Esophagus squamous epithelium (tissue), 5 donors: ENCODE measurements at places on chromosomes 7 and 10.

GRCh38 chr10:73159038-73159648 lies 8.7 kb downstream of the ECD start:
- H3K4me3 ChIP-seq: no peak overlapping the region
- no peaks in the 10 kb centered on the region for H3K27me3 ChIP-seq
- no peak overlapping the region for H3K27ac ChIP-seq
- peaks cover 94% of the 10 kb centered on the region for H3K36me3 ChIP-seq

DNA sequence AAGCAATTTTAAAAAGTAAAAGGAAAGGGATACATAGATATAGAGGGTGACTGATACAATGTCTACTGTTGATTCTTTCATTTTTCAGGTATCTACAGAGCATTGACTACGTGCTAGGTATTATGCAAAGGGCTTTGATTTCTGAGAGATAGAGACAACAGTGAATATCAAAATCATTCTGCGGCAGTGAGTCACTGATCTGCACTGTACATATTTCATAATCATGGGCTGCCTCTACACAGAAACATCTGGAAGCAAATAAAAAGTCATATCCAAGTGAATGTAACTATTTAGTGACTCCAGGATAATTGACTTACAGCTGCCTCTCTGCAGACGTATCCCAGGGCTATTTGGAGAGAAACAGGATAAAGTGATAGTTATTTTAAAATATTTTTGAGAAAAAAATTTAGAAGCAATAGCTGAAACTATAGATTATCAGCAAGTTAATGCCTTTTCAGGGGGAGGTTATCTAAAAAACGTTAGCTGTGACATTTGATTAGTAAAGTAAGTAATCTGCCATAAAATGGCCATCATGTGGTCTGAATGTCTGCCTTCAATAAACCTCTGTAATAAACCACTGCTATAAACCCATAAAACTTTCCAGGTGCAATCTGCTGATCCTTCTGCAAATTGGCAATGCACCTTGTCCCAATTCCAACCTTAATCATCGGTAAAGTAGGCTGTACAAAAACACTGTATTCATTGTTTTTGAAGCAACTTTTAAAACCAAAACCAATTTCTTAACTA lies 43.7 kb downstream of the CPXM2 start:
- H3K4me1 ChIP-seq: peaks cover 23% of the 10 kb centered on the region
- no peak for DNase-seq
- H3K36me3 ChIP-seq: no peaks in the 10 kb centered on the region
- no peaks in the 10 kb centered on the region for H3K27me3 ChIP-seq

DNA sequence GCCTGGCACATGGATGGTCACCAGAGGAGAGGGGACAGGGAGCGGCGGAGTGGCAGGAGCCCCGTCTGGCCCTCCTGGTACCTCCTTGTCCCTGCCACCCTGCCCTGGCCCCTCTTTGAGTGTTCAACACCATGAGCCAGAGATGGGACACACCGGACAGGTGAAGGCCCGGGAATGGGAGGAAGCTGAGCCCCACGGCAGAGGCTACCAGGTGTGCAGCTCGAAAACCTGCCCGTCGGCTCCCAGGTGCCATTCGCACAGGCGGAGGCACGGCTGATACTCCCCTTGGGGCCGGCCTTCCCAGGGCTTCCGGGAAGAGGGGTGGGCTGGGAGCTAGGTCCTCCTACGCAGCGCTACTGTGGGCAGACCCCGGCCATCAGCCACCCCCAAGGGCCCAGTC lies 44.1 kb downstream of the TNRC18 start:
- peaks cover 38% of the 10 kb centered on the region for H3K4me1 ChIP-seq
- no peak for DNase-seq
- H3K27me3 ChIP-seq: no peaks in the 10 kb centered on the region
- no peak overlapping the region for H3K27ac ChIP-seq

- no peak overlapping the region for H3K4me3 ChIP-seq
- H3K27ac ChIP-seq: no peak overlapping the region
- no peak for DNase-seq
- H3K27me3 ChIP-seq: no peaks in the 10 kb centered on the region
- no peaks in the 10 kb centered on the region for H3K4me1 ChIP-seq
These were observed 127.9 kb upstream of the PRSS58 start for GRCh38 chr7:142385491-142386340.

DNA sequence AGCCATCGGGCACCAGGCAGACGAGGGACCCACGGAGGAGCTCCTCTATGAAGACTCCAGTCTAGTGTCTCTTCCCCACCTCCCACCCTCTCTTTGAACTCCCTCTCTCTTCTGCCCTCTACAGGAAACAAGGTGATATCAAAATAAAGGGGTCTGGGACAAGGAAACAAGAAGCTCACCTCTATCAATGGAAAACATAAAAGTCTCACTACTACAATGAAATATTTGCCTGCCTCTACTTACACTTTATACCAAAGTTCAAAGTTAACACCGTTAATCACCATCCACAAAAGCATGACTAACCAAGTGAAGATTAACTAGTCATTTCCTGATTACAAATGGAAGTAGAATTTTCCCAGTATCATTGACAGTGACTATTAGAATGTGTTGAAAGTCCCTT lies 82.2 kb downstream of the PARD3 start:
- no peak overlapping the region for H3K4me3 ChIP-seq
- H3K36me3 ChIP-seq: no peaks in the 10 kb centered on the region
- peaks cover 46% of the 10 kb centered on the region for H3K4me1 ChIP-seq
- peak overlapping the region; percentile 67 for H3K27ac ChIP-seq
- no peaks in the 10 kb centered on the region for H3K27me3 ChIP-seq

- no peak for DNase-seq
- no peaks in the 10 kb centered on the region for H3K4me1 ChIP-seq
- no peak overlapping the region for H3K4me3 ChIP-seq
- H3K36me3 ChIP-seq: no peaks in the 10 kb centered on the region
These were observed 113.9 kb upstream of the PRR15 start for GRCh38 chr7:29449569-29450260.

DNA sequence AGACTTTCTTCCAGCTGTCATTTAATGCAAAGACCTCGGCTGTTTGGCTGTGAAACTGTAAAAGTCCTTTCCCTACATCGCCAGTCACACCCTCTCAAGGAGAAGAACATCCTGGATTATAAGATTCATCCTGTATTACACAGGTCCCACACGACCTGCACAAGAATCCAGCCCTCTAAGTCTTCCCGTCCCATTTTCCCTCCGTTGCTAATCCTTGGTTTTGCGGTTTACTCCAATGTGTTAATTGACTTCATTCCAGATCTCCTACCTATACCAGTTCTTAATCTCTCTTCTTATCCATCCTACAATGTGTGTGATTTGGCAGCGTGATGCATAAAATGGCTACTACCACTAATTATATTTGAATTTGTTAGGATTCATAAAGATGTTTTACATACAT lies 110.4 kb downstream of the COL28A1 start:
- no peaks in the 10 kb centered on the region for H3K4me1 ChIP-seq
- H3K27me3 ChIP-seq: no peaks in the 10 kb centered on the region
- H3K27ac ChIP-seq: no peak overlapping the region
- no peak overlapping the region for H3K4me3 ChIP-seq
- H3K36me3 ChIP-seq: no peaks in the 10 kb centered on the region
- DNase-seq: no peak

DNA sequence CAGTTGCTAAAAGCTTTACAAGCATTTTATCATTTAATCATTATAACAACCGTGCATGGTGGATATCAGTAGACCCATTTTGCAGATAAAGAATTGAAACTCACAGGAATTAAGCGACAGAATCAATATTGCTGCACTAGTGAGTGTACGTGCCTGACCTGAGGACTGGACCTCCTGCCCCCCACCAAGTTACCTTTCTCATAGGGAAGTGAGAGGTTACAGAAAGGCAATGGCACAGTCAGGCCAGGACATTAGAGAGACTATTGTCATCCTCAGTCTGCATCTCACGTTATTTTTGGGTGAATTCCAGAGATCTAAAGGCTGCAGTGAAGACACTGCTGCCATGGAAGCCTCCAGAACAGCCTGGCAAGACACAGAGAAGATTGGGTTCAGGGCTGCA lies 80.9 kb downstream of the WDFY4 start:
- no peak for DNase-seq
- no peaks in the 10 kb centered on the region for H3K4me1 ChIP-seq
- no peaks in the 10 kb centered on the region for H3K27me3 ChIP-seq
- no peak overlapping the region for H3K4me3 ChIP-seq
- H3K36me3 ChIP-seq: no peaks in the 10 kb centered on the region

DNA sequence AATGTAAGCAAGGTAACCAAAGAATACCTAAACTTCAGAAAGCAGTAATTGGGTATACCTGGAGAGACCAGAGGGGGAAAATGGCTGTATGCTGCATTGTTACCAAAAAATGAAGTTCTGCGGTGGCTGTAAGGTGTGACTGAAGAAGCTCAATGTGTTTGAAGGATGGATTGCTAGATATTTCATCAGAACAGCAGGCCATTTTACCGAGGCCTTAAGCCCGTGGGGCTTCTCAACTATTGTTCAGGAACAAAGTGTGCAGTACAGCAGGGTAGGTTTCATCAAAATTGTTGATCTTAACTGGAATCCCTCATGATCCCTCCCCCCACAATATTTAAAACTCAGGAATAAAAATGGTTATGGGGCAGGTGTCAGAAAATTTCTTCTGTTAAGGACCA lies 204.0 kb upstream of the GHITM start:
- H3K27me3 ChIP-seq: no peaks in the 10 kb centered on the region
- DNase-seq: no peak
- H3K27ac ChIP-seq: no peak overlapping the region
- H3K36me3 ChIP-seq: no peaks in the 10 kb centered on the region
- no peaks in the 10 kb centered on the region for H3K4me1 ChIP-seq
- no peak overlapping the region for H3K4me3 ChIP-seq

DNA sequence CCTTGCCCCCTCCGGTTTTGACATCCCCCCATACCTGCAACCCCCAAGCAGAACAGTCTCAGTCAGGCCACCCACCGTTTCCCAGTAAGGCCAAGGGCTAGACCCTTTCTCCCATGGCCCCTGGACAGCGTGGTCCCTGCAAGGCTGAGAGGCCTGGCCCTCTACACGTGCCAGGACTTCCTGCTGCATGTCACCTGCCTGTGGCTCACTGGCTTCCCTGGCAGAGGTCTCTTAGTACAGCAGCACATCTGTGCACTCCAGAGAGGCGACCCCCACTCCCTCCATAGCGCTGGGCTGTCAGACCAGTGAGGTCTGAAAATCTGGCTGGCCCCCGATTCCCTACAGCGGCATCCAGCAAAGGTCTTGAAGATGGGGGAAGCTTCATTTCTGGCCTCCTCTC lies 26.4 kb upstream of the JAKMIP3 start:
- peaks cover 94% of the 10 kb centered on the region for H3K27me3 ChIP-seq
- no peak overlapping the region for H3K27ac ChIP-seq

- H3K4me1 ChIP-seq: no peaks in the 10 kb centered on the region
- no peaks in the 10 kb centered on the region for H3K27me3 ChIP-seq
- H3K36me3 ChIP-seq: peaks cover 11% of the 10 kb centered on the region
- DNase-seq: no peak
- H3K4me3 ChIP-seq: no peak overlapping the region
- H3K27ac ChIP-seq: no peak overlapping the region
These were observed 78.6 kb downstream of the NRF1 start for GRCh38 chr7:129689995-129690581.

DNA sequence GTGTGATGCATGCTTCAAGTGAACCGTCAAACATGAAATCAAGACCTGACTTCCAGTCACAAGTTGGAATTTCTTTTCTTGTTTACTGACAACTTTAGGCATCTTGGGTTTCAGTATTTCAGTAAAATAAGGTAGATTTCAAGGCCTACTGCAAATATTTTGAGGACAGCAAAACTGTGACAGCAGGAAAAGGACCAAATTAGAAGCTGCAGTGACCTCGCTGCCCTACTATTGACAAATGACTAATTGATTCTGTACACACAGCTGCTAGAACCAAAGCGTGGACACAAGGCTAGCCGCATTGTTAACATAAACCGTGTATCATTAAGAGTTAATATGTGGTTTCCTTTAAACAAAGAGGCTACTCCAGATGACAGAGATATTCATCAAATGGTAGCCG lies 105.7 kb upstream of the SEC61G start:
- DNase-seq: no peak
- H3K4me1 ChIP-seq: no peaks in the 10 kb centered on the region
- no peak overlapping the region for H3K4me3 ChIP-seq
- H3K36me3 ChIP-seq: no peaks in the 10 kb centered on the region
- no peaks in the 10 kb centered on the region for H3K27me3 ChIP-seq

DNA sequence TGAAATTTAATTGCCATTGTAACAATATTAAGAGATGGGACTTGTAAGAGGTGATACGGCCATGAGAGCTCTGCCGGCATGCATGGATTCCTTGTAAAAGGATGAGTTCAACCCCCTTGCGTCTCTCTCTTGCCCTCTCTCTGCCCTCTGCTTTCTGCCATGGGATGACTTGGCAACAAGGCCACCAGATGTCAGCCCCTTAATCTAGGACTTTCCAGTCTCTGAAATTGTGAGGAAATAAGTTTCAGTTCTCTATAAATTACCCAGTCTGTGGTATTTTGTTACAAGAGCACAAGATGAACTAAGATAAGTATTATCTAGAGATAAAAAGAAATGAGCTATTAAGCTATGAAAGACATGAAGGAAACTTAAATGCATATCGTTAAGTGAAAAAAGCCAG lies 145.7 kb upstream of the AHR start:
- H3K4me3 ChIP-seq: no peak overlapping the region
- H3K27ac ChIP-seq: no peak overlapping the region
- no peak for DNase-seq
- no peaks in the 10 kb centered on the region for H3K4me1 ChIP-seq

- H3K4me1 ChIP-seq: peaks cover 17% of the 10 kb centered on the region
- no peak for DNase-seq
- no peaks in the 10 kb centered on the region for H3K36me3 ChIP-seq
- no peak within 1 kb of the TSS for H3K27ac ChIP-seq
- H3K27me3 ChIP-seq: no peaks in the 10 kb centered on the region
- peak within 1 kb of the TSS; percentile 26 for H3K4me3 ChIP-seq
These were observed at the start of gene CNTNAP2 for GRCh38 chr7:146116521-146117222. TSS of gene CNTNAP2 (plus strand) at chr7:146116801. CDS start at chr7:146116877, 76 bp downstream.

- H3K27ac ChIP-seq: no peak overlapping the region
- peaks cover 72% of the 10 kb centered on the region for H3K36me3 ChIP-seq
- H3K4me3 ChIP-seq: no peak overlapping the region
- H3K27me3 ChIP-seq: no peaks in the 10 kb centered on the region
These were observed 4.3 kb downstream of the NOC3L start for GRCh38 chr10:94358480-94358879.

GRCh38 chr10:27638071-27638750 lies 107.4 kb downstream of the MKX start:
- no peak for DNase-seq
- H3K27me3 ChIP-seq: no peaks in the 10 kb centered on the region
- H3K27ac ChIP-seq: no peak overlapping the region
- H3K36me3 ChIP-seq: no peaks in the 10 kb centered on the region
- no peak overlapping the region for H3K4me3 ChIP-seq

DNA sequence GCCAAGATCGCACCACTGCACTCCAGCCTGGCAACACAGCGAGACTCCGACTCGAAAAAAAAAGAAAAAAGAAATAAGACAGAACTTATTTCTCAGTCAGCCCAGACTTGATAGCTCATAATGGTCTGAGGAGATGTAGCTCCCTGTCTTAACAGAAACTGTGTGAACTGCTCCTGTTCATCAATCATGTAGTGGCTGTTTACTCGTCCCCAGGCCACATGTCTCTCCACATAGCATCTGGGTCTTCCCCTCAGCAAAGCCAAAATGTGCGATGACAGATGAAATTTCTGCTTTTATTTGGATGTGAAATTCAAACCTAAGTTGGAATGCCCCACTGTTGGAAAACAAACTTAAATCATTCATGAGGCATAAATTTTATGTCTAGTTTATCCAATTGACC lies 219.0 kb downstream of the CACNA2D1 start:
- no peak for DNase-seq
- no peaks in the 10 kb centered on the region for H3K4me1 ChIP-seq
- H3K27ac ChIP-seq: no peak overlapping the region
- H3K27me3 ChIP-seq: no peaks in the 10 kb centered on the region
- H3K4me3 ChIP-seq: no peak overlapping the region
